ENCODE measurements at places on chromosomes 4 and X. TPM values are rescaled to one million over a fixed set of nuclear protein-coding genes. Genes with fewer than 3 reads are reported as not detected.

HELT gene
- total RNA-seq: not detected

POLN gene
- total RNA-seq: 3.2 TPM

XG gene
- 29.6 TPM for total RNA-seq

TMPRSS11F gene
- 0.28 TPM for total RNA-seq

YY2 gene
- 1.5 TPM for total RNA-seq

IQCM gene
- not detected for total RNA-seq

- no peak overlapping the region for H3K4me3 ChIP-seq
- no peak overlapping the region for H3K27ac ChIP-seq
- no peaks in the 10 kb centered on the region for H3K36me3 ChIP-seq
- H3K27me3 ChIP-seq: no peaks in the 10 kb centered on the region
- no peak for DNase-seq
- H3K4me1 ChIP-seq: peaks cover 3% of the 10 kb centered on the region
These were observed 5.0 kb downstream of the ZFX start for GRCh38 chrX:24154490-24155034.

DNA sequence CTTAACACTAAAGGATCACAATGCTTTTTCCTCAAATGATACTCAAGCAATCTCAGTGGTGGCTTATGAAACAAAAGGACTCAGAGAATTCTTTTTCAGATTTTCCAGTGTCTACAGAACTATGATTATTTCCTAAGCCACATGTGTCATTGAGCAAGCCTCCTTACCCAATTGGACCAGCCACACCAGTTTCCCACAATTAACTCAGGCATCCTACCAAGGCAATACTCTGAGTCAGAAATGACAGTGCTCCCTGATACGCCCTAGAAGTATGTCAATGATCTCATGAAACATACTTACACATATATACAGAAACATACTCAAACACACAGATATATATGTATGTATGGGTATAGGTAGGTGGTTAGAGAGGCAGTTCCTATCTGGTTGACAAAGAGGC lies 4.8 kb downstream of the ADAMTS3 start:
- H3K4me1 ChIP-seq: peaks cover 12% of the 10 kb centered on the region
- no peak for DNase-seq
- H3K36me3 ChIP-seq: no peaks in the 10 kb centered on the region
- no peaks in the 10 kb centered on the region for H3K27me3 ChIP-seq

GRCh38 chr4:22500128-22500611 lies 15.7 kb downstream of the ADGRA3 start:
- no peak overlapping the region for H3K4me3 ChIP-seq
- H3K27ac ChIP-seq: no peak overlapping the region
- H3K4me1 ChIP-seq: no peaks in the 10 kb centered on the region
- no peaks in the 10 kb centered on the region for H3K27me3 ChIP-seq
- H3K36me3 ChIP-seq: no peaks in the 10 kb centered on the region
- no peak for DNase-seq

- H3K27me3 ChIP-seq: no peaks in the 10 kb centered on the region
- no peak for DNase-seq
- no peak overlapping the region for H3K4me3 ChIP-seq
These were observed 16.6 kb downstream of the CHST7 start for GRCh38 chrX:46589977-46590723.

DNA sequence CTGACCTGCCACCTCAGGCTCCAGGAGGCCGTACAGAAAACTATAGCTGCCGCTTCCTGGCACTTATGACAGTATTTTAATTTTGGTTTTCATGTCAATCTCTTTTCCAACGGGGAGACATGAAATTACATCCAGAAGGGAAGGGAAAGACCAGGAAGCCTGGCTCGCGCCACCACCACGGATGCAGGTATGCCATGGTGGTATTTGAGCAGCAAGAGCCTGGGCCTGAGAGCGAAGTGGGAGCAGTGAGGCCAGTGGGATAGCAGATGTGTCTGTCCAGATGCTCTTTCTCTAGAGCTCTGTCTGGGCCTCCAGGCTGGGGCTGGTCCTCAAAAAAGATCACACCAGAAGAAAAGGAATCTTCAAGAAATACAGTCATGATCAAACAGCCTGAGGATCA lies 82.5 kb upstream of the CPEB2 start:
- H3K4me1 ChIP-seq: no peaks in the 10 kb centered on the region
- H3K4me3 ChIP-seq: no peak overlapping the region
- no peaks in the 10 kb centered on the region for H3K27me3 ChIP-seq

All from thoracic aorta (tissue), 2 donors.